Dermis microvascular lymphatic vessel endothelial cell (primary cell): ENCODE measurements at places on chromosomes 12 and 14. TPM values are rescaled to one million over a fixed set of nuclear protein-coding genes. Genes with fewer than 3 reads are reported as not detected.

Gene PRH2
- not detected in 2 replicates for total RNA-seq

Gene CLEC1B
- total RNA-seq = not detected in 2 replicates

Gene SLC16A7
- total RNA-seq = 3.1 and 3.3 TPM in 2 replicates

Gene SNW1
- 37.2 and 37.5 TPM in 2 replicates for total RNA-seq

Gene GPD1
- under 0.01 TPM in 1 of 2 replicates, not detected in the other for total RNA-seq

Gene GPHN
- total RNA-seq = 10.8 and 14.0 TPM in 2 replicates

Gene ACIN1
- 36.8 and 43.0 TPM in 2 replicates for total RNA-seq

Gene TTC9
- total RNA-seq = 0.13 and 0.25 TPM in 2 replicates

Gene POTEG
- total RNA-seq = not detected in 2 replicates

Gene RILPL1
- total RNA-seq = 3.1 and 5.3 TPM in 2 replicates

Gene KRT3
- total RNA-seq = not detected in 2 replicates

Gene GTF2A1
- total RNA-seq = 34.1 and 58.3 TPM in 2 replicates

Gene LTB4R2
- total RNA-seq = 2.1 and 3.2 TPM in 2 replicates

Gene DAD1
- 301 and 362 TPM in 2 replicates for total RNA-seq

Gene ITGB7
- total RNA-seq = 0.25 TPM in 1 of 2 replicates, not detected in the other

Gene NELL2
- not detected in 2 replicates for total RNA-seq

Gene E2F7
- total RNA-seq = 4.9 and 7.6 TPM in 2 replicates

Gene EFS
- total RNA-seq = not detected in 2 replicates

Gene LAG3
- under 0.01 and 0.13 TPM in 2 replicates for total RNA-seq

Gene LRIG3
- total RNA-seq = 24.5 and 33.0 TPM in 2 replicates

Gene UNC79
- total RNA-seq = under 0.01 TPM in 1 of 2 replicates, not detected in the other

Gene REC8
- 1.0 and 1.7 TPM in 2 replicates for total RNA-seq

Gene VAMP1
- total RNA-seq = 1.5 and 3.3 TPM in 2 replicates

Gene PRB4
- total RNA-seq = not detected in 2 replicates

Gene TBX3
- total RNA-seq = 0.89 and 1.4 TPM in 2 replicates

Gene CACNA2D4
- total RNA-seq = under 0.01 and 0.26 TPM in 2 replicates

Gene CLEC7A
- total RNA-seq = 0.25 and 0.26 TPM in 2 replicates

Gene RNASE3
- total RNA-seq = not detected in 2 replicates

Gene CLECL1
- not detected in 2 replicates for total RNA-seq

Gene EML5
- total RNA-seq = 0.13 TPM in 2 replicates
